ENCODE measurements at places on chromosomes 11 and 22.

- peak; percentile 62 for DNase-seq
Observed at GRCh38 chr11:93718057-93718563, 23.2 kb downstream of the TAF1D start.

DNA sequence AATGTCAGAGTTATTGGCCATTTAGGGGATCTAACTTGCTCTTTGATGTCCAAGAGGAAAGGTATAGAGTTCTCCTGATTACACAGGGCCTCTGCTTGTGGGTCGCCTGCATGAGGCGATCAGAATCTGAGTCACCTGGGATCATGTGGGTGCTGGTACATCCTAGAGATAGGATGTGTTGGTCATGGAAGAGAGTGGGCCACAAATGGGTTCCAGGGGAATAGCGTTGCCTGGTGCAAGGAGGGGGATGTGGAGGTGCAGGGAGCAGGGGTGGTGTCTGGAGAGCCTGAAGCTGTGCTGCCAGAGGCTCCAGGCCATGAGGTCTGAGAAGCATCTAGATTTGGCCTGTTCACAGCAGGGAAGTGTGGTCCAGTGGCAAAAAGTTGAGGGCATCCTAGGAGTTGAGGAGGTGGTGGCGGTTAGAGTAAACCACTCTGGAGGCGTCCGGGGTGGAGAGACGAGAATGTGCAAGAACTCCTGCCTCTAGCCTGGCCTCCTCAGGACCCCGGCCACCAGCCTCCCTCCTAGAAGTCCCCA lies 92.8 kb downstream of the MED15 start:
- no peak for DNase-seq

- peak; percentile 95 for DNase-seq
Observed at GRCh38 chr11:66543263-66544107, 2.4 kb downstream of the ZDHHC24 start.

DNA sequence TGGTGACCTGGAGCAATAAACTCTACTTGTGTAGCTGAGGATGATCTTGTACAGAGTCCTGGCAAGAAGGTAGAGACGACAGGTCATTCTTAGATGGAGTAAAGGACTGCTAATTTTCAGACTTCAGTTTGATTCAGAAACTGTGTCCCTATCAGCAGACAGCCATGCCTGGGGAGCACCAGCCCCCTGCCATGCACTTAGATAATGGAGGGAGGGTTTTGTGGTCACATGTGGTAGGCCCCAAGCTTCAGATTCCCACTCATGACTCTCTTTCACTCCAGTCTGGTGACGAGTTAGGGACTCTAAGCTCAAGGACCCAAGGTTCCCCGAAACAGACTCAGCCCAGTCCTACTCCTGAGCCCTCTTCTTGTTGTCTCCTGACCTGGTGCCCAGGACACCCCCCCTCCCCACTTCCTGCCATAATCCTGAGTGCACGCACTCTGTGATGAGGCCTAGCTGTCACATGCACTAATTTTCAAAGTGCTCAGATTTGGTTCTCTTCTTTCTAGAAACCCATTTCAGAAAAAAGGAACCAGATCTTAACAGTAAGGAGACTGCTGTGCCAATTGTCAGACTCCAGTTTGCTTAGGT lies 10.2 kb upstream of the AMPD3 start:
- DNase-seq = peak; percentile 14

DNA sequence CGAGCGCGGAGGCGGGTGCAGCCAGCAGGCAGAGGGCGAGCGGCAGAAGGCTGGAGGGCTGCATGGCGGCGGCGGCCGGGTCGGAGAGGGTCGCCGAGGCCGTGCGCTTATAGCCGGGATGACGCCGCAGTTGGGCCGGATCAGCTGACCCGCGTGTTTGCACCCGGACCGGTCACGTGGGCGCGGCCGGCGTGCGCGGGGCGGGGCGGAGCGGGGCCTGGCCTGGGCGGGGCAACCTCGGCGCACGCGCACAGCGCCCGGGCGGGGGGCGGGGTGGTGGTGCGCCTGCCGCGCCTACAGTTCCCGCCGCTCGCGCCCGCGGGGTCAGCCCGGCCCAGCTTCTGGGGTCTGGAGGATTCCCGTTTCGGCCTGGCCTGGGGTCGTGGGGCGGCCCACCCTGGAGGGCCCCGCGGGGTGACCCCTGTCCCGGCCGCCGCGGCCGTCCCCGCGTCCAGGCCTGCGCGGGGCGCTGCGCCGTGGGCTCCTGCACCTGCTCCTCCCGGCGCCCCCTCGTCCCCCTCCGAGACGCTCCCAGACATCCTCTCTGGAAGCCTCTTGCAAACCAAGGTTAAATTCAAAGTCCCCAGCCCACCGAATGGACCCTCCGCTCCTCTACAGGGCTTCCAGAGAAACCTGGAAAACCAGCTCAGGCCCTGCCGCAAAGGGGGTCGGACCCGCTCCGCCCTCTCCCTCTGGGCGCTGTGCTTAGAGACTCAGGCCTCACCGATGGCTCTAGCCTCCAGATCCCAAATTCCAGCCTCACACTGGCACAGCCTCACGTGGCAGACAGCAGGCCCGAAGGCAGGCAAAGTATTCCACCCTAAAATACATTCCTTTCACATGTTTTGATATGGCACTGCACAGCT lies at the start of gene CTSD:
Gene CTSD, minus strand, starts transcription at position 132 of the 866 bp plus-strand sequence. Its CDS starts 68 bp downstream, at position 64.
- DNase-seq = peak; percentile 88

- no peak for DNase-seq
Observed at GRCh38 chr11:7448201-7448600, 37.1 kb upstream of the OLFML1 start.

- no peak for DNase-seq
Observed at GRCh38 chr11:6576471-6577373, 26.7 kb downstream of the RRP8 start.

DNA sequence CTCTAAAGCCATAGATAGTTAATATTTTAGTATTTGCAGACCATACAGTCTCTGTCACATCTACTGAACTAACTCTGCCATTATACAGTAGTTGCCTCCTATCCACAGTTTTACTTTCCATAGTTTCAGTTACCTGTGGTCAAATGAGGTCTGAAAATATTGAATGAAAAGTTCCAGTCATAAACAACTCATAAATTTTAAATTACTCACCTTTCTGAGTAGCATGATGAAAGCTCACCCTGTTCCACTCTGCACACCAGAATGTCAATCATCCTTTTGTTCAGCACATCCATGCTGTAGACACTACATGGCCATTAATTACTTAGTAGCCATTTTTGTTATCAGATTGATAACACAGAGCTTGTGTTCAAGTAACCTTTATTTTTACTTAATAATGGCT lies 51.7 kb upstream of the ME3 start:
- DNase-seq = no peak

DNA sequence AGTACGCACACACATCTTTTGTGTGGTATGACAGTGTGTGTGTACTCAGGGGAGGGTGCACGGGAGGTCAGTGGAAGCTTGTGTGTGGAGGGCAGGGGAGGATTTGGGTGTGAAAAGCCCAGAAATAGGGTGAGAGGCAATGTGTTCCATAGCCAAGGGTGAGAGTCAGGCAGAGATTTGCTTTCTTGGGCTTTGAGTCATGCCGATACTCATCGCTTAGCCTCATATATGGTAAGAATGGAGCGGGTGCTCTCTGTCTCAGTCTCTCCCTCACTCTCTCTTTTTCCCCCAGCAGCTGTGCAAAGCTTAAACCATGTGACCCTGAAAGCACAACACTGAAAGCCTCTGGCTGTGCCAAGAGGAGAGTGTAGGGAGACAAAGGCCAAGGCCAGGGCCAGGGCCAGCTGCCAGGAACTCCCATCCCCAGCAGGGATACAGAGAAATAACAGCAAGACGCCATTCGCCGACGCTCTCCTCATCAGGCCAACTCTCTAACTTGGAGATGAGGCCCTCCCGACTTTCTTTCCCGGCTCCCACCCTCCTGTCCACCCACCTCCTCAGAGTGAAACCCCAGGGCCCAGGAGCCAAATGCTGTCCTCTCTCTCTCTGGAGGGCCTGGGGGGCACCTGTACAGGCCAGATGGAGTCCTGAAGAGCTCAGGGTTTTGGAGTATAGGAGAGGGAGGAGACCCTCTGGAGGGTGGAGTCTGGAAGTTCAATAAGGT lies 20.3 kb upstream of the MICAL3 start:
- no peak for DNase-seq

DNA sequence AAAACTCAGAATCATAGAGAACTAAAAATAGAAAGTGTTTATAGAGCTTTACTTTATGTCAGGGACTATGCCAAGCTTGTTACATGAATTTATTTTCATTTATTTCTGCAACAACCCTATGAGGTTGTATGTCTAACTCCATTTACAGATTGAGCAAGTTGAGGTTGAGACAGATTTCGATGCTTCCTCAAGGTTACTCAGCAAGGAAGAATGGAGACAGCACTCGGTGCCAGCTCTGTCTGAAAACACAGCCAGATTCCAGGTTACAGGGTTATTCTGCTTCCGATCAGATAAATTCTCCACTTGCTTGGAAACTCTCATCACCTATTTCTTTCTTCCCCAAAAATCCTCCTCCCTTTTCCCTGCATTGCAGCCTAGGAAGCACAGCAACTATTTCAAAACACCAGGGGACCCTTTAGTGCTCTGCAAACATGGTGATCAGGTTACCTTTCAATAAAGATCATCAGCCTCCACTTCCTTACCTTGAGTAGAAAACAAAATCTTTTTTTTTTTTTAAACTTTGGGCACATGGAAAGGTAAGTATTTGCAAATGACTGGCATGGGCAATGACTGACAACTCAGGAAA lies 7.0 kb downstream of the MMP3 start:
- no peak for DNase-seq

DNA sequence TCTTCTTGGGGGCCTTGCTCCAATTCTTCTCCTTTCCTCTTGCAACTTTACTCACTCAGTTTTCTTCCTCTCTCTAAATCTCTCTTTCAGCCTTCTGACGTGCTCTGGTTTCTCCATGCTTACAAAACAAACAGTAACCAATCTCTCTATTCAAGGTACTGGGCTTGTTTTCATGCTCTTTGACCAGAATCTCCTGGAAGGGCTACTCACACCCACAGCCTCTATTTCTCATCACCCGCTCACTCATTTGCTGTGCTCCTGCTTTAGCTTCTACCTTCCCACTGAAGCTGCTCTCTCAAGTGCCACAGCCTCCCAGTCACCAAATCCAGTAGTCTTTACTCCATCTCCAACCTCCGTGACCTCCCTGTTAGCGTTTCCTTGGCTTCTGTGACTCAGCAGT lies 60.4 kb downstream of the SERGEF start:
- no peak for DNase-seq

- peak; percentile 11 for DNase-seq
Observed at GRCh38 chr11:6735306-6735705, 36.5 kb downstream of the OR2AG2 start.

DNA sequence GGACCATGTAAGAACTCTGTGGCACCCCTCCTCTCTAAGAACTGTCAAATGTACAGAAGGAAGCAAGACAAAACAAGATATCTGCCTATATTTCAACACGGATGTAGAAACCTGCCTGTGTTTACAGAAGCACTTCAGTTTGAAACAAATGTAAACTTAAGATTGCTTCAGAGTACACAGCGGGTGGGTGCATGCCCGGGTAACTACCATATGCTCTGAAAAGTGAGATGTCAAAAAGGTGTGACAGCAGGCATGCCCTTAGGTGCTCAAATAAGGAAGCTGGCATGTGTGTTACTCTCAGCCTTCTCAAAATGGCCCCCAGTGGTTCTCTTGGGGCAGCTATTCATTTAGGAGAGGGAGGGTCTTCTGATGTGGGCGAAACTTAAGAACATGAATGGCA lies 5.2 kb downstream of the ACP2 start:
- no peak for DNase-seq

DNA sequence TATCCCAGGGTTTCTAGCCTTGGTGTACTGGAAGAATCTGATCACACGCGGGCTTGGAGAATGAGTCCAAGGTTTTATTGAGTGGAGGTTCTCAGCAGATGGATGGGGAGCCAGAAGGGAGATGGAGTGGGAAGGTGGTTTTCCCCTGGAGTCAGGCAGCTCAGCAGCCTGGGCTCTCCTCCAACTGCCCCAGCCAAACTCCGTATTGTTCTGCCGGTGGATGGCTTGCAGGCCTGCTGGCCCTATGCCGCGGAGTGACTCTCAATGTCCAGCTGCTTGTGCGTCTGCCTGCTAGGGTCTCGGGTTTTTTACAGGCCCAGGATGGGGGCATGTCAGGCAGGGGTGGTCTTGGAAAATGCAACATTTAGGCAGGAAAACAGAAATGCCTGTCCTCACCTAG lies 162.4 kb upstream of the LMO1 start:
- no peak for DNase-seq

DNA sequence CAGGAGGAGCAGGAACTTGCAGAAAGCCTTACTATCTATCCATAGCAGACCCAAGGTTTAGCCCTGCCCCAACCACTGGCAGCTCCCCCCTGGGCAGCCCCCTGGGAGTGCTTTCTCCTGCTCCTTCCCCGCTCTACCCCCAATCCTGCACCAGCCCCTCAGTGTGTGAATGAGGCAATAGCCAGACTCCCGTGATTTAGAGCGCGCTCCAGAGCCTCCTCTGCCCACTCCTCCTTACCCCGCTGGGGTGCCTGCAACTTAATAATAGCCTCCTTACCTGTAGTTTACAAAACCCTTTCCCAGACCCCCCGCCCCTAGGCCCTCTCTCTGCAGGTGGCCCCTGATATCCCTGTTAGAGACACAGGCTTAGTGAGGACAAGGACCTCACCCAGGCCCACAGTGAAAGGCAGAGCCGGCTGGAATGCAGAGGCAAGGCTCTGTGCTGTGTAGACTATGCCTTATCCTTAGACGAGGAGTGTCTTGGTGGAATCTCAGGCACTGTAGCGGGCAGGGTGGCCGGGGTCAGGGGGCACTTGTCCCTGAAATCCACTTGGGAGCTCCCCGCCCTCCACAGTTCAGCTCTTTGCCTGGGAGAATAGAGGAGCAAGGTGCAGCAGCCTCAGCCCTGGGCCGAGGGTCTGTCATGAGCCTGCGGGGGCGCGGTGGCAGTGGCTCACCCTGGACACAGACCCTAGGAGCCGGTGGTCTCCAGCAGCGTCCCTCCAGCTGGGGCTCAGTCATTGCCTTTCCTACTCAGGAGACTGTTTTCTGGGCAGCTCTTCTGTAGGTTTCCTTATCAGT lies 4.3 kb upstream of the CARNS1 start:
- DNase-seq = no peak

GRCh38 chr11:84383576-84383975 lies 1097.4 kb upstream of the CCDC90B start:
- DNase-seq = no peak

DNA sequence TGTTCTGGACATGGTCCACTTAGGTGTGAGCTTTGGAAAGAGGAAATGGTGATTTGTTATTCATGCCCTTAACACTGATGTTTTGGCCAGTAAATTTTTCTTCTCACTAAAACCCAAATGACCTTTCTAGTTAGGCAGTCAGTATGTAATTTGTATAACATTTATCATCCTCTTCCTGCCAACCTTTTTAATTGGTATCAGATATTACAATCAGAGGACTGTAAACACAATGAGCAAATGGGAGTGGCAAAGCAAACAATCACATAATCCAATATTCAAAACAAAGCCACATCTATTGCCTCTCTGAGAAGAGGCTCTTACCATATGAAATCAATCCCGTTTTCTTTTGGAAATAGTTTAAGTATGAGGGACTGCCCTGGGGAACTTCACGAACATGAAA lies 49.1 kb downstream of the BBOX1 start:
- no peak for DNase-seq

GRCh38 chr22:43969989-43970755 lies 14.9 kb downstream of the SAMM50 start:
- no peak for DNase-seq
